Lower leg skin (tissue), 4 donors: ENCODE measurements at places on chromosomes 5 and 9. TPM values are rescaled to one million over a fixed set of nuclear protein-coding genes. Genes with fewer than 3 reads are reported as not detected.

GRCh38 chr9:119091074-119091473, 278.2 kb downstream of the BRINP1 start:
- no peak for DNase-seq

Gene FAM81B
- total RNA-seq, result not detected

- DNase-seq, result no peak
Observed at GRCh38 chr9:4803670-4804530, 11.2 kb downstream of the RCL1 start.

GRCh38 chr5:143010351-143010750, 240.2 kb downstream of the ARHGAP26 start:
- DNase-seq, result no peak

GRCh38 chr5:146188358-146188757, 5.9 kb upstream of the LARS1 start:
- no peak for DNase-seq

- no peak for DNase-seq
Observed at GRCh38 chr5:135916638-135917263, 21.1 kb upstream of the IL9 start.

DNA sequence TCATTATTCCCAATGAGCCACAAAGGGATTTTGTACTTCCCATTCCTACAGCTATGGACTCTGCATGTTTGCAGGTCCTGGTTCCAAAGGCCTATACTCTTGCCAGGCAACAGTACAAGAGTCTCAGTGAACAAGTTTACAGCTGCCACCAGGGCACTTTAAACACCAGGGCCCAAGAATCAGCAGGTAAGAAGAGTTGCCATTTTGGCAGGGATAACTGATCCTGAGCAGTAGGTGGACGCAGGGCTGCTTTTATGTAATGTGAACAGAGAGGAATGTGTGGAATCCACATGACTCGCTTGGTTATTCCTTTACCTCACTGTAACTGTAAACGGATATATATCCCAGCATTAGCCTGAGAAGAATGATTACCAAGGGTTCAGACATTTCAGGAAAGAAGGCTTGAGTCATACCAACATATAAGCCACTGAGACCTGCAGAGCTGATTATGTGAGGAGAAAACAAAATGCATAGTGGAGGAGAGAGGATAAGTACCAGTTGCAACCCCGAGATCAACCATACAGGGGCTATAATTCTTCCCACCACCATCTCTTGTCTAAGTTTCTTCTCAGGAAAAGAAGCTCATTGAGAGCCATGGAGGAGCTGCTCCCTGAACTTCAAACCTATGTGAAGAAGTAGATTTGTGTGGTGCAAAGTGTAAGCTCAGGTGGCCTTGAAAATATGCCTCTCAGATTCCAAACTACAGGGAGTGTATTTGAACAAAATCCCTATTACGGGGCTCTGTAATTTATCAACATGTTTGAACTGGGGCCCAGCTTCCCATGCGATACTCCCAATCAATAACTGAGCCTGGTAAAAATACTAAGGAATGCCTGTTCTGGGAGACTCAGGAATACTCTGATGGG, 24.6 kb downstream of the RAPGEF6 start:
- DNase-seq, result no peak

DNA sequence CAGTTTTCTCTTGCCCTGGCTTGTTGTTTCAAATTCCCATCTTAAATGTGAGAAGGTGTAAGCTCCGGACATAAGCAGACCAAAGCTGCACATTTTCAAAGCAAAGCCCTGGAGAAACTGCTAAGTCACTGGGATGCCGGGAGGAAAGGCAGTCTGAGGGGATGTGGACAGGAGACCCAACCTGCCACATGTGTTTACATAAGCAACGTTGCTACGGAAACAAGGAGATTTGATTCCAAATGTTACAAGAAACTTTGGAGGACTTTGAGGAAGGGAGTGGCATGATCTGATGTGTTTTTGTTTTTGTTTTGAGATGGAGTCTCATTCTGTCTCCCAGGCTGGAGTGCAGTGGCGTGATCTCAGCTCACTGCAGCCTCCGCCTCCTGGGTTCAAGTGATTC, 25.7 kb upstream of the INSYN2B start:
- DNase-seq, result no peak

Gene HTR1A
- not detected for total RNA-seq

- no peak for DNase-seq
Observed at GRCh38 chr9:123739387-123739786, 190.5 kb downstream of the DENND1A start.
